ENCODE measurements at places on chromosomes 2 and 18. TPM values are rescaled to one million over a fixed set of nuclear protein-coding genes. Genes with fewer than 3 reads are reported as not detected.

DNA sequence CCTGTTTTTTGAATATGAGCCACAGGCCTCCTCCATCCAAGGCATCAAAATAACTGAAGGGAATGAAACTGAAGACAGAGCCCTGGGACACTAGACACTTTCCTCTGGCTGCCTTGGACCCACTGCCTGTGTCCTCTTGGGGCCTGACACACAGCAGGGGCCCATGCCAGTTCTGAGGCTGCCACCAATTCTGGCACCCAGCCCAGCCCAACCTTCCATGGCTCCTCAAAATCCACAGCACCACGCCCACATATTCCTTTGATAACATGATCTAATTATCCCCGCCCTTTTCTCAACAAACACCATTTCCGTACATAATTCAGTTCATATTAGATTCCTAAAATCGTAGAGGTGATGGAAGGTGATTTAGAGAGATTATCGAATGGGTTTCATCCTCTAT is 64.2 kb downstream of the EMX1 start:
- no peak for DNase-seq

DNA sequence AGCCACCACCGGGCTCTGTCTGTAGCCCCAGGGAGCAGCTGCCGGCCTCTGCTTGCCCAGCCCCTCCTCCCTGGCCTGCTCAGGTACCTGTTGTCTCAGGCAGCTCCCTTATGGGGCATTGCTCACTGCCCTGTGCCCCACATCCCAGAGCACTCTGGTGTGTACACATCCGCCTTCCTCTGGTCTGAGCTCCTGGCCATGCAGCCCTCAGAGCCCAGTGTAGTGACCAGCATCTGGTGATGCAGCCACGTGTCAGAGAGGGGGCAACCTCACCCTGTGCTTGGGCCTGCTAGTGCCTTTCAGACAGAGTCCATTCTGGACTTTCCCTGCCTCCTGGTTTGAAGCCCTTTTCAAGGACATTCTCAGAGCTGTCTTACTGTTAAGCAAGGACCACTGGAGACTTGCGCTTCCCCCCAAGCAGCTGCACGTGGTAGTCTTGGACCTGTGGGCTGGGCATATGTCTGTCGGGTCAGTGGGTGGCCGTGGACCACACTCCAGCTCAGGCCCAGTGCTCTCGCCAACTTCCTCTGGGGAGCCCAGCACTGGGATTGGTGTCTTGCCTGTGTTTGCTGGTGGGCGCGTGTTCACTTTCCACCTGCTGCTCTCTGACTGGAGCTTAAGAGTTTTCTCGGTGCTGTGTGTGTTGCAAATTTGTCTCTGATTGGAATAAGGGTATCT is 30.7 kb downstream of the DGKD start:
- no peak for DNase-seq

- DNase-seq = no peak
Observed at GRCh38 chr2:135909976-135910375, 33.7 kb upstream of the MCM6 start.

DNA sequence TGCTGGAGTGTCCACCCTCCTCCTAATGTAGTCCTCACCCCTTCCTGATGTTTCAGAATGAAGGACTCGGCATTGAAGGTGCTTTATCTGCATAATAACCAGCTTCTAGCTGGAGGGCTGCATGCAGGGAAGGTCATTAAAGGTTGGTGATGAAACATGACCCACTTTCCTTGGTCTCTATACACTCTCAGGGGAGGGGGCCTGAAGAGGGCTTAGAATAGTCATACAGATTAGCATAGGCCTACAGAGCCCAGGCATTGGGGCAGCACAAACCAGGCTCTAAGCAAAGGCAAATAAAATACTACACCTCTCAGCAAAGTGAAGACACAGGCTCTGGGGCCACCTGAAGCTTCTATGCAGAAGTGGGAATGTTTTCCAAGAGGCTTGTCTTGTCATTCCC is 1.8 kb downstream of the IL36RN start:
- no peak for DNase-seq

DNA sequence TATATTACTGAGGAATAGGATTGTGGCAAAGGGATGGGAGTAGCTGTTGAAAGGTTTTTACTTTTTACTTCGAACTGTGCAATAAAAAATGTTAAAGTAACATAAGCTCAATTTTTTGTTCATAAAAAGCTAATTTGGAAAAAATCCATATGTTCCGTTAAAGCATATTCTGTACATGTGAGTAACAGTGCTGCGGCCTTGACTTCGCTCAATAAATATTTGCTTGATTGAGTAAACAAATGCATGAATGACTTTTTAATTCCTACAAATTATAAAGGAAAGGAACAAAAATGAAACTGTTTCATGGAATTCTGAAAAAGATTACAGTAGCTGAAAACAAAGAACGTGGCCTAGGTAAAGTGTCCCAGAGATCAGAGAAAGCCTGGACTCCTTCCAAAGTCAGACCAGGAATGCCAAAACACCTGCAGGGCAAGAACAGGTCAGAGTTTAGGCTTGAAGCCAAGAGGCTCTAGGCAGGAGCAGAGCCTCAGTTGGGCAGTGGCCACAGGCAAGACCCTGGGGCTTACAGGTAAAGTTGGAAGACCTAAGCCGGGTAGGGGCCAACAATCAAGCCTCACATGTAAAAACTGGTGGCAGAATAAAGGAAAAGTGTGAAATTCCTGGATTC is 44.3 kb upstream of the FIGN start:
- DNase-seq = no peak

GRCh38 chr2:219692521-219692920 is 65.1 kb downstream of the SLC4A3 start:
- DNase-seq = no peak

DNA sequence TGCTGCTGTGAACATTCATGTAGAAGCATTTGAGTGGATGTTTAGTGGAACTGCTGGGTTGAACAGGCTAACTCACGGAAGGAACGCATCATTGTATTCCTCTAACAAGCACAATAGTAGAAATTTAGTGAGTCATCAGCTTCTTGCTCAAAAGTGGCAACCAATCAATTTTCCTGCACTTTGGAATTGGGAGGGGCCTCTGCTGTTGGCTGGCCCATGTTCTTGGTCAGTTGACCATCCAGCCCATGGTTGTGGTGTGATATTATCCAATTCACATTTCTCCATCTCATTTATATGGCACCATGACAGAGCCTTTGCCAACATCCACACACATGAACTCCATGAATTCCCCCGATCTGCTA is 95.0 kb downstream of the TNFRSF11A start:
- DNase-seq = no peak

DNA sequence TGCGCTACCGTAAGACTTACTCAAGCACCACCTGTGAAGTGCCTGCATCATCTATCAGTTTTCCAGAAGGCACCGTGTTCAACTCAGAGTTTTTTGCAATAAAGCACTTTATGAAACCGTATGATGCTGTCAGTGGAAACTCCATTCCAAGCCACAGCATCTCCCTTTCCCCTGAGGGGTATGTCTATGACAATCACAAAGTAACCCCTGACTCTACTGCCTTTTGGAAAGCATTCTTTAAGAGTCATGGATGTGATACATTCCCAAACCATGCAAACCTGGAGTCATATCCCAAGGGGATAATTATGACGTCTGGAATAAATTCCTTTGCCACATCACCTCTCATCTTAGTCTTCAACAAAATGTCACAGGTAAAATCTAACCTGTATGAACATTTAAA is 39.2 kb downstream of the UNC50 start:
- DNase-seq = no peak

GRCh38 chr2:221895366-221896121 is 323.4 kb upstream of the EPHA4 start:
- no peak for DNase-seq

- no peak for DNase-seq
Observed at GRCh38 chr2:29518646-29519337, 402.6 kb downstream of the ALK start.

DNA sequence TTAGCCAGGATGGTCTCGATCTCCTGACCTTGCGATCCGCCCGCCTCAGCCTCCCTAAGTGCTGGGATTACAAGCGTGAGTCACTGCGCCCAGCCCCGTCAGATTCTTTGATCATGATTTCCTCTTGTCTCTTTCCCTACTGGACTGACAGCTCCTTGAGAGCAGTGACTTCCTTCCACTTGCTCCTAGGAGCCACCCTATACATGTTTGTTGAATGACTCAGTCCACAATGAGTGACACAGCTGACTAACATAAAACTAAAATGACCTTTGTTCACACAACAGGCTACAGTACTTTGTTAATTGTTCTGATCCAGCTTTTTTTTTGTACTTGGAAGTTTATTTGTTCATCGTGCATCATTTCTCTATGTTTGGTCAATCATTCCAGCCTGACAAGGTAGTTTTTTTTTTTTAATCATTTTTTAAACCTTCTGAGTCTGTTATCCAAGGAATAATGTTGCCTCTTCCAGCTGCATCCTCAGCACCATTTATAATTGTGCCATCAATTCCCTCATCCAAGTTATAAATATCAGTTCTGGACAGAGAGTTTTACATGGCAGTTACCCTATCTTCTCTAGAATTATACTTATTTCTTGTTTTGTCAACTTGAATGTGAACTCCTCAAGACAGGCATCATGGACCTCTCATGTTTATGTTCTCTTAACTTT is 42.9 kb upstream of the TUBA3E start:
- no peak for DNase-seq

DNA sequence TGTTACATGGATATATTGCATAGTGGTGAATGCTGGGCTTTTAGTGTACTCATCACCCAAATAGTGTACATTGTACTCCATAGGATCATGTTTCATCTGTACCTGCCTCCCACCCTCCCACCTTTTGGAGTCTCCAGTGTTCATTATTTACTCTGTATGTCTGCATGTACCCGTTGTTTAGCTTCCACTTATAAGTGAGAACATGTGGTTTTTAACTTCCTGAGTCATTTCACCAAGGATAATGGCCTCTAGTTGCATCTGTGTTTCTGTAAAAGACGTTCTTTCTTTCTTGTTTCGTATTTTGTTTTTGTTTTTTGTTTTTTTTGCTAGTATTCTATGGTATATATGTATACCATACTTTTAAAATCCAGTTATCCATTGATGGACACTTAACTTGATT is 107.5 kb downstream of the MSTN start:
- no peak for DNase-seq

GRCh38 chr2:191567206-191567605 is 110.7 kb upstream of the NABP1 start:
- no peak for DNase-seq

DNA sequence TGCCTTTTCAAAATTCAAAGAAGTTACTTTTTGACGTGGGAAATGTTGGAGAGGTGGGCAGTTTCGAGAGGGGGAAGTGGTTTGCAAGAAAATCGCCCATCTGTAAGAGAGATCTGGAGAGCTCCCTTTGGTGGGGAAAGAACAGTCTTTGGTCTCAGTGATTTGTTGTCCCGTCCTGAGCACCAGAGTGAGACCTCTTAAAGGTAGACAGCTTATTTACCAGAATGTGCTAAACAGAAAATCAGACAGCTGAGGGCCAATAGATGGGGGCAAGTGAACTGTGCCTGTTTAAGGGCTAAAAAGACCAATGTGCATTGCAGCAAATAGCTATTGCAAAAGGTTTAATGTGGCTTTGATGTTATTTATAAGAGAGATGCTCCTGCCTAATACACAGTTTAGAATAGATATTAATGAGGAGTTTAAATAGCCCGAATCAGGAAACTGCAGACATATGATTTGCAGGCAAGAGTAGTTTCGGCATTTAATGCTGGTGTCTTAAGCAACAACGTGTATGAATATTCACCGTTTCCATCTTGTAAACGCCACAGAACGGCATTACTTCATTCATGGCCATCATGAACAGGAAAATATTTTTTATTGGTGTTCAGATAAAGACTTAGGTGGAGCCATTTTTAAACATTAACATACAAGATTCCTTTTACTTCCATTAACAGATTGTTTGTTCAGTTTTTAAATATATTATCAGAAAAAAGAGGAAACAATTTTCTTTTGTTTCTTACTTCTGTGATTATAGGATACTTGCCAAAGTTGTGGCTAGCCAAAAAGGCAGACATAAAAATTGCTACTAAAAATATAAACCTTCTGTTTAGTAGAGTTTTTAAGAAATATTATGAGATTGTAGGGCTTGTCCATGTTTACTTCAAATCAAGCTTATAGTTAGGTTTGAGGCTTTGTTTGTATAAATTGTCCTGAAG is 29.6 kb downstream of the ARHGAP15 start:
- DNase-seq = no peak

GRCh38 chr2:173184031-173185004 is 108.7 kb downstream of the MAP3K20 start:
- DNase-seq = peak; percentile 45

DNA sequence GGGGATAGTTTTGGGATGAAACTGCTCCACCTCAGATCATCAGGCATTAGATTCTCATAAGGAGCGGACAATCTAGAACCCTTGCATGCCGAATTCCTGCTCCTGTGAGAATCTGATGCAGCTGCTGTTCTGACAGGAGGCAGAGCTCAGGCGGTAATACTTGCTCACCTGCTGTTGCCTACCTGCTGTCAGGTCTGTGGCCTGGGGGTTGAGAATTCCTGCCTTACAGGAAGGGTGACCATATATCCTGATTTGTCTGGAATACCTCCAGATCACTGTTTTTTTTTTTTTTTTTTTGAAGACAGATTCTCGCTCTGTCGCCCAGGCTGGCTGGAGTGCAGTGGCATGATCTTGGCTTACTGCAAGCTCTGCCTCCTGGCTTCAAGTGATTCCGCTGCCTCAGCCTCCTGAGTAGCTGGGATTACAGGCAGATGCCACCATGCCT is 21.7 kb downstream of the ACSL3 start:
- no peak for DNase-seq

- DNase-seq = no peak
Observed at GRCh38 chr2:27809761-27810241, 38.3 kb downstream of the MRPL33 start.

GRCh38 chr2:222561817-222562645 is 93.9 kb downstream of the FARSB start:
- DNase-seq = no peak

- no peak for DNase-seq
Observed at GRCh38 chr2:238264072-238264460, 24.2 kb upstream of the HES6 start.

GRCh38 chr2:86229221-86229620 is 30.0 kb downstream of the MRPL35 start:
- DNase-seq = no peak

DNA sequence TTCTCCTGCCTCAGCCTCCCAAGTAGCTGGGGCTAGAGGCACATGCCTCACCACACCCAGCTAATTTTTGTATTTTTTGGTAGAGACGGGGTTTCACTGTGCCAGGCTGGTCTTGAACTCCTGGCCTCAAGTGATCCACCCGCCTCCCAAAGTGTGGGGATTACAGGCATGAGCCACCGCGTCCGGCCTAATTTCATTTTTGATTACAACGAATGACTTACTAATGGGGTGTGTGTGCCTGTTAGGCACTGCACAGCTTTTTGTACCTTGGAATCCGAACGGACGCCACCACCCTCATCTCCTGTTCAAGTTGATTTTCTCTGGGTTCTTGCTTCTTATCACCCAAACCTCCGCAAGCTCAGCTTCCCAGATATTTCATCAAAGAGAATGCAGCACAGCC is 17.2 kb downstream of the PTMA start:
- DNase-seq = no peak

The HOXD11 gene
- not detected for total RNA-seq

The RAB6C gene
- 0.22 TPM for total RNA-seq

The SERPINB4 gene
- not detected for total RNA-seq

The ERLEC1 gene
- total RNA-seq = 32.3 TPM

The CLK1 gene
- 44.1 TPM for total RNA-seq
